ENCODE measurements at places on chromosomes 3 and 15.

- DNase-seq, result no peak
Observed at GRCh38 chr3:158134363-158134762, 24.5 kb downstream of the RSRC1 start.

DNA sequence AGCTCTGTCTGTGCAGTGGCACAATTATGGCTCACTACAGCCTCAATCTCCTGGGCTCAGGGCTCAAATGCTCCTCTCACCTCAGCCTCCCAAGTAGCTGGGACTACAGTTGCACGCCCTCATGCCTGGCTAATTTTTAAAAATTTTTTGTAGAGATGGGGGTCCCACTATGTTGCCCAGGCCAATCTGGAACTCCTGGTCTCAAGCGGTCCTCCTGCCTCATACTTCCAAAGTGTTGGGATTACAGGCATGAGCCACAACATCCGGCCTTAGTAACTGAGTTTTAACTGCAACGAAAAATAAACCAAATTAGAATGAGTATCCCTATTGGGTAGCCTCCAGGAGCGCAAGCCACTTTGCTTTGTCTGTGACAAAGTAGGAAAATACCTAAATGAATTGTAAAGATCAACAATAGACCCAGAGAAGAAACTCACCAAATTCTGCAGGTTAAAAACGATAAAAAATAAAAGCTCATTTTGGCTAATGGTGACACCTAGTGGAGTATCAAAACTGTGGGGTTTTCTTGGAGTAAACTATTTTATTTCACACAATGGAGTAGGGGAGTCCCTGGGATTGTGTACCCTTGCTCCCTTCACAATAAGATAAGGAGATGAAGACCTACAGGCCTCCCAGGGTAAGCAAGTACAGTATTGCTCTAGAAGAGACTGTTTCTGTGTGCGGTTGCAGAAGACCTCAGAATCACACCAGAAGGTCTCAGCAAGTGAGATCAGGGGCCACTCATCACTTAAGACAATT lies 21.0 kb upstream of the CA12 start:
- DNase-seq, result no peak

- DNase-seq, result no peak
Observed at GRCh38 chr3:64945171-64945729, 257.4 kb upstream of the ADAMTS9 start.

DNA sequence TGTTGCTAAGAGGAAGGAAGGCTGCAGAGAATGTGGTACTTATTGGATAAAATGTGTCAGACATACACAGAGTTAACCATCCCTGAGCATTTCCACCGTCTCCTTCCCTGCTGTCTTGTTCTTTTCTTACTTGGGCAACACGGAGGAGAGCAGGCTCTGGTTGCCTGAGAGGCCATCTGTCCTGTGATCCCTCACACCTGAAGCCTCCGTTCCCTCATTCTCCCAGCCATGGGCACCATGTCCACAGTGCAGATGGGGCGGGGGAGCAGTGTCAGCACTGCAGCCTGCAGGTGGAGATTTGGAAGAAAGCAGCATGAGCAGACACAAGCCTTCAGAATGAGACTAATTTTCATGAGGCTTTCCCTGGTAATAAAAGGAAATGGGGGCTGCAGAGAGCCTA lies 133.7 kb downstream of the CHCHD6 start:
- DNase-seq, result no peak

DNA sequence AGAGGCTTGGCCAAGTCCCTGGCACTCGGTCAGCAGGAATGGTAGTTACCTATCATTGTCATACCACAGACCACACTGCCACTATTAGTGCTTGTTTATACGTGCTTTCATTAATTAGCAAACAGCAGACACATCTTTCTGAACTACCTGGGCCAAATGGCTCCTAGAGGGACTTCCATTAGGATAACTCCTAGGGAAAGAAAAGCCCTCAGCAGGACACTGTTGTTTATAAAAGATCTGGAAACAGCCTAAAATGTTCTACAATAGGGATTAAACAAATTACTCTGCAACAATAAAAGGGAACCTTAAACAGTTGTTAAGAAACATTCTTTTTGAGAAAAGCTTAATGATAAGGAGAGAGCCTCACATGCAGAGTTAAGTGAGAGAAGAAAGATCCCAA lies 38.5 kb downstream of the ARHGEF3 start:
- DNase-seq, result no peak

GRCh38 chr3:126448893-126449180 lies 26.9 kb downstream of the ZXDC start:
- no peak for DNase-seq

DNA sequence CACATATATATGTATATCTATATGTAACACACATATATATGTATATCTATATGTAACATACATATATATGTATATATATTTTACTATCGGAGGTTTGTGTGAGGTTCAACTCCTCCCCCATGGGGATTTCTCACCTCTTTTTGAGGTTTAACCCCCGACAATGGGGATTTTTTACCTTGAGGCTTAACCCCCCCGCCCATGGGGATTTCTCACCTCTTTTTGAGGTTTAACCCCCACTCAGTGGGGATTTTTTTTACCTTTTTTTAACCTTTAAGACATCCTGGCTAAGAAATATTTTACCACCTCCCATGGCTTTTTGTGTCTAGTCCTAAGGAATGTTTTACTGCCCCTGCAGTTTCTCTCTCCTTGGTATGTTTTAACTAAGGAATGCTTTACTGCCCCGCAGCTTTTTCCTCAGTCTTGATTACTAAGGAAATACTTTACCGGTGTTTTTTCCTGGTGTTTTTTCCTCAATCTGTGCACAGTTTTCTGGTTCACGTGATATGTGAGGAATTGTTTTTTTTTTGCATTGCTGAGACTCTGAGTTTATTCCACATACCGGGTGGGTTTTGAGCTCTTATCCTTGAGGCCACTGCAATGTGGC lies 185.2 kb downstream of the KLF13 start:
- DNase-seq, result peak; percentile 36

DNA sequence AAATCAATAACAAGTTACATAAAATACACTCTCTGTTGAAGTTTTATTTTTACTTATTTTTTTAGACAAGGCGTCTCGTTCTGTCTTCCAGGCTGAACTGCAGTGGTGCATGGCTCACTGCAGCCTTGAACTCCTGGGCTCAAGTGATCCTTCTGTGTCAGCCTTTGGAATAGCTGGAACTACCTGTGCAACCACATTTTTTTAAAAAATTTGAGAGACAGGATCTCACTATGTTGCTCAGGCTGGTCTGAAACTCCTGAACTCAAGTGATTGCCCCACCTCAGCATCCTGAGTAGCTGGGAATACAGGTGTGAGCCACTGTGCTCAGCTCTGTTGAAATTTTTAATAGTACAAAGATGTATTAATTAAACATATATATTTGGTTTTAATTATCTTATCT lies 614.3 kb upstream of the ARRDC4 start:
- DNase-seq, result no peak

- no peak for DNase-seq
Observed at GRCh38 chr15:68252925-68253534, 23.5 kb upstream of the CLN6 start.

GRCh38 chr3:56288258-56288657 lies 180.0 kb downstream of the ERC2 start:
- DNase-seq, result no peak

- DNase-seq, result no peak
Observed at GRCh38 chr15:42612367-42612912, 37.0 kb downstream of the STARD9 start.

GRCh38 chr15:46703020-46703861 lies 1014.1 kb upstream of the SEMA6D start:
- DNase-seq, result no peak

- no peak for DNase-seq
Observed at GRCh38 chr15:25695875-25696760, 167.0 kb downstream of the ATP10A start.

DNA sequence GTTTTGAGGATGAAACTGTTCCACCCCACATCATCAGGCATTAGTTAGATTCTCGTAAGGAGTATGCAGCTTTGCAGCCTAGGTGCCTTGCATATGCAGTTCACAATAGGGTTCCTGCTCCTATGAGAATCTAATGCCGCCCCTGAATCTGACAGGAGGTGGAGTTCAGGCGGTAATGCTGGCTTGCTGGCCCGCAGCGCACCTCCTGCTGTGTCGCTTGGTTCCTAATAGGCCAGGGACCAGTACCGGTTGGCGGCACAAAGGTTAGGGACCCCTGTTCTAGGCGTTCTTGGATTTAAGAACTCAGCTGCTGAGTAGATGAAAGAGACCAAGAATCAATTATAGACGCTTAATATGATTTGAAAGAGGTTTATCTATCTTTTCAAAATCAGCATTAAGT lies 595.4 kb downstream of the CADM2 start:
- no peak for DNase-seq

DNA sequence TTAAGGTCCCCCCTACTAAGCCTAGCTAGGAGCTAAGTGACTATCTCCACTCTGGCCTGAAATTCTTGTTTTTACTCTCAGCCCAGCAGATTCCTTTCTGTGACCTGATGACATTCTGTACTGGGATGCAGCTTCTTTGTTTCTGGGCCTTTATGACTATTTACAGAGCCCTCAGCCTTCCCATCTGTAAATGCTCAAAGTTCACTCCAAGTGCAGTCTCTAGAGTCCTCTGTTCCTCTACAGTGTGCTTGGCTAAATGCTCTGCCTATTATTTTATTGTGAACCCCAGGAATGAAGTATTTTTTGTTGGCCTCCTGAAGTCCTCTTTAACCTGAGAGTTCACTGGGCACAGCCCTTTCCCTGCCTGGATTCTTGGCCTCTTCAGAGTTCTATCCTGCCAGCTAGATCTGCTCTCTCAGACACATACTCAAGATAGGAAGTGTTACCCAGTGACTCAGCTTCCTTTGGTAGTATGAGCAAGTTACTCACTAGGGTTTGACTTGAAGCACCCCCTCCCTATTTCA lies 278.1 kb upstream of the P2RY1 start:
- DNase-seq, result no peak

DNA sequence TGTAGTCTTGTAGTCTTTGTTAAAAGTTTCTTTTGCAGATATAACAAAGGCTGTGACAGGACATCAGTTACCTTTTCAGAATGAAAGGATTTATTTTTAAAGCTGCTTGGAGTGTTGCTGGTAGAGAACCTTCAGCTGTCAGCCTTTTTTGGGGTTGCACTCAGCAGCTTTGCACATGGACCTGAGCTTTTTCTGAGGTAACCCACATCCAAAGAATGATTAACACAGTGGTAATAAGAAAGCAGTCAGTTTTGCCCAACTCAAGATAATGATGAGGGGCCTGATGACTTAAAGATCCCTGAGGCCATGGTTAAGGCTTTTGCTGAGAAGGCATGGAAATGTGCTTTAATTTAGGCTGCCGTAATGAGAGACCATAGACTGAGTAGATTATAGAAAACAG lies 1042.7 kb downstream of the PLOD2 start:
- DNase-seq, result no peak

DNA sequence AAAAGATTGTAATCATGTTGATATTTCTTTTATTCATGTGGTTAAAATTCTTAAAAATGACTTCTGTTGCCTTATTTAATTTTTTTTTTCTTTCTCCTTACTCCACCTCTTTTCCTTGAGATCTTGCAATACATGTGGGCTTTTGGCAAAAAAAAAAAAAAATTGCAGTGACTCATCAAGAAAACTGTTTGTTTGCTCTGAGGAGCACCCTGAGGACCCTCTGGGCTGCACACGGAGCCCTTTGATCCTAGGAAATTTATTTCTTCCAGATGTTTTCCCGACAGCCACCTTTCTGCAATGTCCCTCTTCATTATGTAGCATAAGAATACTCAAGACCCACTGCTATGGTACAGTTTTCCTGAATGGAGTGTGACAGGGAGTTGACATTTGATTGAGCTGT lies 371.7 kb downstream of the ZBTB20 start:
- no peak for DNase-seq

GRCh38 chr3:106438887-106439286 lies 570.1 kb upstream of the CBLB start:
- DNase-seq, result no peak

GRCh38 chr15:75107908-75108838 lies 84.8 kb downstream of the PPCDC start:
- DNase-seq, result peak; percentile 40

GRCh38 chr3:16482194-16482769 lies 31.2 kb downstream of the RFTN1 start:
- no peak for DNase-seq

- DNase-seq, result no peak
Observed at GRCh38 chr15:96362755-96363651, 32.5 kb downstream of the NR2F2 start.

DNA sequence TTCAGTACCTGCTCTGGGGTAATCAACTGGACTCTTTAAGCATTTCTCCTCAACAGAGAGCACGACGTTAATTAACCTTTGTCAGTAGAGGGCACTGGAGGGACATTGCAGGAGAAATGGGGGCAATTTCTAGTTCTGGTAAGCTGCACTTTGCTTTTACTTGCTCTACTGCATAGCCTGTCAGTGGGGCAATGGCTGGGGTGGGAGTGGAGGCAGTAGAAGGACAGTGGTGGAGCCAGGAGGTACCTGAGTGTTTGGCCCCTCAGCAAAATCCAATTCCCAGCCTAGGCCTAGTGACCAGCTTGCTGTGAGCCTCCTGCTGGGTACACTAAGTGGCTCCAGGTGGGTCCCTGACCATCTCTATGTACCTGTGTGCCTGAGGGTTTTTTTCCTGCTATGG lies 18.3 kb upstream of the MED12L start:
- no peak for DNase-seq

- DNase-seq, result no peak
Observed at GRCh38 chr3:40196966-40197365, 112.5 kb upstream of the EIF1B start.

DNA sequence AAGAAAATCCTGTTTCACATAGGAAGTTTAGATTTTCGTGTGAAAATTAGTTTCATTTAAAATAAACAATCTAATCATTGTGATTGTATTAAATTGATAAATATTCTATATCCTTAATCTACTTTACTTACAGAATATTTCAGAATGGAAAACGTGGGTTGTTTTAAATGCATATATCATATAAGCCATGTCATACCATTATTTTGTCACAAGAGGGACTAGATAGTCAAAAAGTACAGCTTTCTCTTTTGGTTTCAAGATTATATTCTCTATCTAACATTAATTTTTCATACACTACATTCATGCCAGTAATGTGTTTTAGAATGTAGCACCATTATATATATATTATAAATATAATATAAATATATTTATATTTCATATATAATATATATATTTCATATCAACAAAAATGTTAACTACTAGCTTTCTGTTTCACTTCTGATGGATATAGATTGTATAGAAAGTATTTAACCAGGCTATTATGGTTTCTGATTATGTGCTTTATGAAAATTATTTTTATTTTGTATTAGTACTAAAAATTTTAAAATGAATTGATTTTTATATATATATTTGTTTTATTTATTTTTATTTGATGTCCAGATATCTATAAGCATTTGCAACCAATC lies 45.3 kb downstream of the OSTN start:
- no peak for DNase-seq

Data from activated CD8-positive, alpha-beta memory T cell treated with anti-CD3 and anti-CD28 coated beads for 4 hours (primary cell).